ENCODE measurements at places on chromosomes 11 and 22.

DNA sequence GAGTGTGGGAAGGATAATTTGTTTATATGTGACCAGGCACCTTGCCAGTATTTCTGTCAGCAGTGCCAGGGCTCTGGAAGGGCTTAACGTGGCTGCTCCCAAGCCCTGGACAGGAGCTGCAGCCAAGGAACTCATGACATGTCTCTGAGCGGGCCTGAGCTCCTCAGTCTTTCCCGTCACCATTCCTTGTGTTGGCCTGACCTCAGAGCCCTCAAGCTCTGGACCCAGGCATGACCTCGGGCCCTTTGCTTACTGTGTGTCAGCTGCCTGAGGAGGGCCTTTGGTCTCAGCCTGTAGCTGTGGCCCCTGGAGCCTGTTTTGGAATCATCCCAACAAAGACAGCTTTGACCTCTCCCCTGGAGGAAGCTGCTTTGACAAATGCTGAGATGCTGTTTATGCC lies 264.1 kb upstream of the PLET1 start:
- DNase-seq: no peak

DNA sequence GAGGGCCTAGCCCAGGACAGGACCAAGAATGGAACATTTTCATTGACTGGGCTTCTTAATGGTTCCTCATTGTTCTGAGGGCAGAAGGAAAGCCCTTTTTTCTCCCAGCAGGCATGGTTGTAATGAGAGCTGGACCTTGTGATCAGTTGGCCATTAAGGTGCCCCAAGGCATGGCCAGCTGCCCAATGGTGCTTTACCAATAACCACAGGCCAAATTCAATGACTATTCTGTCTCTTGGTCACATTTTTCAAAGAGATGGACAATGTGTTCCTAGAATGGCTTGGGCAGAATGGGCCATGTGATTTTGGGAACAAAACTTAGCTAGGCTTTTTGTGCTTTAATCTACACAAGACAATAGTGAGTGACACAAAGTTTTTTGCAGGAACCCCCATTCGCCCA lies 7.3 kb downstream of the NAV2 start:
- no peak for DNase-seq

GRCh38 chr22:29979777-29980321 lies 96.9 kb downstream of the MTMR3 start:
- no peak for DNase-seq

- no peak for DNase-seq
These were observed 1.7 kb downstream of the AP5B1 start for GRCh38 chr11:65778901-65779668.

Data from stimulated activated CD4-positive, alpha-beta T cell treated with anti-CD3 and anti-CD28 coated beads, TNF-alpha, amount 100 ng/mL, for 1 hour (primary cell).